ENCODE measurements at places on chromosomes 1 and 21.

DNA sequence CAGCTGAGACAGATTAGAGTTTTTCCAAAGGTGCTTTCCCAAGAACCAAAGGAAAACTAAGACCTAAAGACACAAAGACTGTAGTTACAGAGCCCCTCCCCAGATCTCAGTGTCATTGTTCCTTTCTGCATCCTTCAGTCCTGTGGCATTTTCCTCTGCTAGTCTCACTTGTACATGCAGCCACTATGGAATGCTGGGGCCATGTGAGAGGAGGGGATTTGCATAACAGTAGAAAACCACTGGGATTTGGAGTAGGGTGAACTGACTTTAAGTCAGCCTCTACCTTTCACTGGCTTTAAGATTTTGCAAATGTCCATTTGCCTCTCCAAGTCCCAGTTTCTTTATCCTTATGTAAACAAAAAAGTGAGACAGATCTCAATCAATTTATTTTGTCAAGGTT is 119.4 kb upstream of the F3 start:
- no peak for DNase-seq

DNA sequence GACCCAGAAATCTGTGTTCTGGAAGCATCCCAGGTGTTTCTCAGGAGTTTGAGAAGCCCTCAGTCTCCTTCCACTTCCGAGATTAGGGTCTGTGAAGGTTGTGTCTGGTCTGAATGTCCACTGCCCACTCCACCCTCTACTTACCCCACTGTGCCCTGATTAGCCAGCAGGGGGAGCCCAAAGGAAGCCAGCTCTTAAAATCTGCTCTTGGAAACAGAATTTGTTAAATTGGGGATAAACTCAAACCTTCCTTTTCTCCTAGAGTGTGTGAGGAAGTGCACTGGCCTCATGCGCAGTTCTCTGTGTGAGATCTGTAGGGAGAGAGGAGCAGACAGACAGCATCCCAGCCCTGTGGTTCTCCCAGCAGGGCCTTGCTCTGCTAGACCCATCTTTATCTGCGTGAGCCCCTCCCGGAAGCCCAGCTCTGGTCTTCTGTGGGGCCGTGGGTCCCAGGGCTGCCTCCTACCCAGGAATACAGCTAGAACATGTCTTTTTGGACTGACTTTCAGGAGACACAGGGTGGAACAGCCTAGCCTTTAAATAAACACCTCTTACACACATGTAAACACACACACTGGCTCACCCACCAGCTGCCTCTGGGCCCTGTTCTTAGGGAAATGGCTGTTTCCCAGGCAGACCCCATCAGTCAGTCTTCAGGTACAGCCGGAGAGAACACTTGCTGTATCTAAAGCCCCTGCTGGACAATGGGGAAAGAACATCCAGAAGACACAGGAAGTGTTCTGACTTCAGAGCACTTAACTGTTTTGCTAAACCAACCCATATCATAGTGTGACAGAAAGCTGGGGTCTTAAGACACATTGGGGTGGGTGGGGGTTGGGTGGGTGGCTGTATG is 52.2 kb downstream of the SMYD2 start:
- peak; percentile 53 for DNase-seq

DNA sequence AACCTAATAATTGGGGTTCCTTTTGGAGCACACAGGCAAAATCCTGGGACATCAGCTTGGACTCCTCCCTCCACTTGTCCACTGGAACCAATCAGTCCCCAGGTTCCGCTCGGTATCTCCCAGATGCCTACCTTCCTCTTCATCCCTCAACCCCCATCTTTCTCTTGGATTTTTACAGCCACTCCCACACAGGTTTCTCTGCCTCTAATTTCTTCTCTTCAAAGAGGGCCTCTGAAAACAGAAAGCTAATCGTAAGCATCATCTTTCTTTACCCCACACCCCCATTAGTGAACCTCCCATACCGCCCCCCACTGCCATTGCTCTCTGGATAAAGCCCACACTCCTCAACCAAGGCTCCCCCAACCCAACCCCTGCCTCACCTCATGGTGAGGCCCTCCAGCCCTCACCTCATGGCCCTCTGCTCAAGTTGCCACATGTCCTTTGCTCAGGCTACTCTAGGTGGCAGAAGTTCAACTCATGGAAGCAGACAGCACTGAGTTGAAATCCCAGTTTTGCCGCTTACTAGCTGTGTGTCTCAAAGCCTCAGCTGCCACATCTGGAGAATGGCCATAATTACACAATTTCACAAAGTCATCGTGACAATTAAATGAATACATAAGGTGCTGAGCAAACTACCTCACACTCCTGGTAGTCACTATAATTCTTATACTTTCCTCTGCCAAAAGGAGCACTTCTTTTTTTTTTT is 18.1 kb upstream of the WASF2 start:
- DNase-seq = no peak

- DNase-seq = no peak
These were observed 195.1 kb upstream of the FMN2 start for GRCh38 chr1:239896569-239896968.

DNA sequence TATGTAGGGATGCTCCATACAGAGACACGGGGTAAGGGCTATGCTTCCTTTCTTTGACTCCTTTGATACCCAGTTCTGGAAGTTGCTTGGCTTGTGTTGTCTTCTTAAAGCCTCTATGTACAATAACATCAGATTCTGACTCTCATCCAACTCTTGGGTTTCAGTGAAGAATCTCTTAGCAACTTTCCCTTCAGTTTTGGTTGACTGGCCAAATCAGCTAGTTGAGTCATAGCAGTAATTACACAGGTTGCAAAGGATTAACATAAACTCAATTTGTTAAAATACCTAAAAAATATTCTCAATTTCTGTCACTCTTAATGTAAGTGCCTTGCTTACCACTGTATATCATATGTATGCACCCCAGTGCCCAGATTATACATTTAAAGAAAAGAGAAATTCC is 9.2 kb downstream of the CD1E start:
- no peak for DNase-seq

- DNase-seq = no peak
These were observed 30.2 kb downstream of the RASAL2 start for GRCh38 chr1:178124115-178124514.

GRCh38 chr1:180579961-180580611 is 21.3 kb downstream of the OVAAL start:
- no peak for DNase-seq

DNA sequence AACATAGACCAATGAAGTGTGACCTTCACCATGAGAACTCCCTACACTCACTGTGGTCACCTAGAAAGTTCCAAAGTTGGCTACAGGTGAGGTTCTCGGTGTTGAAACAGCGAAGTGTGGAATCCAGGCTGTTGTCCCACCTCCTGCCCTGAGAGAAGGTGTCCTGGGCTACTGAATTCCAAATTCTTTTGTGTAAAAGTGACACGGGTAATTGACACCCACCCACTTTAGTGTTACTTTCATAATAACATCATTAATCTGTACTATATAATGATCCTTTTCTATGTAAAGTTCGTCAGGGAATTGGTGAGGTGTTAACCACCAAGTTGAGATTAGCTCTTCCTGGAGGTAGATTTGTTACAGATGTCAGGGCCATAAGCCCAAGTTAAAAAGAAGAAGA is 690.7 kb downstream of the RWDD3 start:
- DNase-seq = no peak
